ENCODE measurements at places on chromosomes 4 and X. TPM values are rescaled to one million over a fixed set of nuclear protein-coding genes. Genes with fewer than 3 reads are reported as not detected.

RHOH gene
- 0.26 TPM for total RNA-seq

NXF2B gene
- not detected for total RNA-seq

GRCh38 chrX:18290200-18290599, 64.3 kb downstream of the SCML2 start:
- no peak for DNase-seq

DNA sequence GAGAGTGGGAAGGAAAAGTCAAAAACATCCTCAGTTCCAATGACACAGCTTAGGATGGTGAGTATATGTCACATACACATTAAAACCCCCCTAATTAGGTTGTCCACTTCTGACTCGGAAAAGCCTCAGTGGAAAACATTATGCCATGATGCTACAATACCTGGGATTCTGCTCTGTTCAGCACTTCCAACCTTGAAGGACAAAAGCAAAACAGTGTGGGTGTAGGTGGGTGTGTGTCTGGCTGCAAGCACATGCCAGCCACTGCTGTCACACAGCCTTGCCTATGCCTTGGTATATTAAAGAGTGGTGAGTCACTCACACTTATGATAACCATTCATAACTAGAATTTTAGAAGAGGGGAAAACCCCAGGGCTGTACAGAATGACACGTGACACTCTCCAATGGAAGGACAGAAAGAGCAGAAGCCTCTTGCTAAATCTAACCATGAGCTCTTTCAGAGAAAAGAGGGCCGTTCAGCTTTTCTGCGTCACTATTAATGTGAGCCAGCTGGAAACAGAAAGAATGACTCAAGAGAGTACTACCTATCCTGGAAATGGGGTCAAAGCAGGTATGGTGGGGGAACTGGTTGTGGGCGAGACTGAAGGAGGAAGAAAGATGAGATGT, 159.6 kb downstream of the TET2 start:
- DNase-seq: no peak

DNA sequence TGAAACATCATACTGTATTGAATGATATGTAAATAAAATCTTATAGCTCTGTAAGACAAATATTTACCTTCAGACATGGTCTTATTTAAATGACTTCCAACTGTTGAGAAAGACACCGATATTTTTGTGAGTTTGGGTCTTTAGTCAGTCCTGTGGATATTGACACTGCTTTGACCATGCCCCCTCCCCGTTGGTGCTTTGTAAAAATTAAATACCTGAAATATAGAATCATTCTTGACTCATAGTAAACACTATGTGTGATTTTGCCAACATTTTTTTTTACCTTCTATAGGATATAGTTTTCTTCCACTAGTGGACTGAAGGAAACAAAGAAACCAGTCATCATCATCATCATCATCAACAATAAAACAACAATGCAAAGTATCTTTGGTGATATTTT, 114.3 kb upstream of the HS3ST1 start:
- DNase-seq: no peak

DNA sequence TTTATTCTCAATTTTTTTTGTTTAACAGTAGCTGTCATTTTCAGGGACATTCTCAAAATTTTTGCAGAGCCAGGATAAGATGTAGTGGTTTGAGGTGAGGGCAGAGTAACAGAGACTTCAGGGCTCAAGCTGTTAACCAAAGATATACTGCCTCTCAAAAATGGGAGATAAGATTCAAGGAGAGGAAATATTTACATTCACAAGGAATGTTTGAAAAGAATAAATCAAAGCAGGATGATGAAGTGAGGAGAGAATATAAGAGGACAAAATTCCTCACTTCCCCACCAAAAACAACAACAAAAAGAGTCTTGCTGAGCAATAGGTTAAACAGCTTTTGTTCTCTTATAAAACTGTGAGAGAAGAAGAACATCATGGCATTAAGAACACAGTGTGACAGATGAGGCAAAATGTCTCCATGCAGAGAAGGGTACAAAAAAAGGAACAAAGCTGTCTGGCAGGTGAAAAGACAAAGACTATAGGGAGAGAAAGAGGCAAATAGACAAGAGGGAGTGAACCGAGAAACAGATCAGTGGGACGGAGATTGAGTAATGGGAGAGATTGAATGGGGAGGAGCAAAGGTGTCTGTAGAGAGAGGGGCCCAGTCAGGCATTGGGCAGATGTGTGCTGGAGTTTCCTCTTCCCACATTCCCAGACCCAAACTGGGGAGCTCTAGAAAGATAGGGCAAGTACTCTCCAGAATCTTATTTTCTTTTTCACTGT, 106.1 kb upstream of the TMEM150C start:
- no peak for DNase-seq
